Inflammatory macrophage treated with lipopolysaccharide for 1 hour (primary cell): ENCODE measurements at places on chromosomes 6 and 20.

DNA sequence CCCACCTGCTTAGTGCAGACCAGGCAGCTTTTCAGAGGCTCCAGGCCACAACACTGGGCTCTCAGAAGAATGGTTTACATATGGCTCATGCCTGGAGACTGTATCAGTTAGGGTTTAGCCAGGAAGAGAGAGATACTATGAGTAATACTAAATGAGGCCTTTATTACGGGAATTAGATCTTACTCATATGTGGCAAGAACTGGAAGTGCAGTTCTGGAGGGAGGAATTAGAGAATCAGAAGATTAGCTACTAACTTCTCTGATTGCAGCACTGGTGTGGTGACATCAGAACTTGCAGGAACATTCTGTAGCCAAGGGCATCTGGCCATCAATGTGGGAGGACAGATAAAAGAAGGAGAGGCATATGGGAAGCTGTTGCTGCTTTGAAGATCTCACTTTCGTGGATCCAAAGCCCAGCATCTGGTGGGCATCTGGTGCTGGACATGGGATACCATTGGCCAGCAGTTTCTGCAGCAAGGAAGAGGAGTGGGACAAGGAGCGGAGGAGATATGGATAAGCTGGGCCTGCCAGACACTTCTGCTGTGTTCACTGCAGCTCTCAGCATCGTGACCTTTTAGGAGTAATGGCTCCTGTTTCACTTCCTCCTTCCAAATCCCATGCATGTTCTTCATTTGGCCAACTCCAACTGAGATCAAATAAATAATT lies 248.5 kb downstream of the BTBD3 start:
- DNase-seq, result peak; percentile 52

DNA sequence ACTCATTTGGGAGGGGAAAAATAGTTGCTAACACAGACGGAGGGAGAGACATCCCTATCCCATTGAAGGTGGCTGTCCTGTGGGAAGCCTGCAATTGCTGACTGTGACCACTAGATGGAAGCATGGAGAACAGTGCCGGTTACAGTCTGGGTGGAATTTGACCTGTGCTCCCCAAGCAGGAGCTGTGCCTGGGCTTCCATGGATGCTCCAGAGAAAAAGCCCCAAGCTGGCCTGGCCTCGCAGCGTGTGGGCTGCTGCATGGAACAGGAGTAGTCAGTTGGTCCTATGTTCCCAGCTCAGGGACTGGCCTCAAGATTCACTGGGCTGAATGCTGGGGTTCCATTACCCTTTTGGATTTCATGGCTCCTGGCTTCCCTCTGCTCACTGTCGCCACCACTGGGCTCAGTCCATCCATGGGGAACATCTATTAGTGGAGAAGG lies 116.3 kb upstream of the CHD6 start:
- DNase-seq, result peak; percentile 9

DNA sequence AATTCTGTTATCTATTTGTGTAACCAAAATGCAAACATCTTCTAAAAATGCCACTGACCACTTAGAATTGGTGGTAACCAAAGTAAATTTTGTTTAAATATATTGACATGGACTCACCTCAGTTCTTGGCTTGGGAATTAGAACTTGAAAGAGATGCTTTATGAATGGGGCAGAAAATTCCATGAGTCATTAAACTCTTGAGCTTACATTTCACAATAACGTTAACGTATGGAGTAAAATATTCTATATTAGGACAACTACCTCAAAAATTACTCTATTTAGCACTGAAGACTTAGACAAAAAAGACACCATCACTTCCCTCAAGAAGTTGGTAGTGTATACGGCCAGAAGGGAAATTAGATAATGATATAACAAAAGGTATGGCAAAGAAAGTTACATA lies 752.2 kb upstream of the MARCKS start:
- peak; percentile 42 for DNase-seq

- no peak for DNase-seq
These were observed 20.9 kb downstream of the UTRN start for GRCh38 chr6:144305985-144306384.

GRCh38 chr6:132520953-132521352 lies 8.0 kb upstream of the STX7 start:
- no peak for DNase-seq

DNA sequence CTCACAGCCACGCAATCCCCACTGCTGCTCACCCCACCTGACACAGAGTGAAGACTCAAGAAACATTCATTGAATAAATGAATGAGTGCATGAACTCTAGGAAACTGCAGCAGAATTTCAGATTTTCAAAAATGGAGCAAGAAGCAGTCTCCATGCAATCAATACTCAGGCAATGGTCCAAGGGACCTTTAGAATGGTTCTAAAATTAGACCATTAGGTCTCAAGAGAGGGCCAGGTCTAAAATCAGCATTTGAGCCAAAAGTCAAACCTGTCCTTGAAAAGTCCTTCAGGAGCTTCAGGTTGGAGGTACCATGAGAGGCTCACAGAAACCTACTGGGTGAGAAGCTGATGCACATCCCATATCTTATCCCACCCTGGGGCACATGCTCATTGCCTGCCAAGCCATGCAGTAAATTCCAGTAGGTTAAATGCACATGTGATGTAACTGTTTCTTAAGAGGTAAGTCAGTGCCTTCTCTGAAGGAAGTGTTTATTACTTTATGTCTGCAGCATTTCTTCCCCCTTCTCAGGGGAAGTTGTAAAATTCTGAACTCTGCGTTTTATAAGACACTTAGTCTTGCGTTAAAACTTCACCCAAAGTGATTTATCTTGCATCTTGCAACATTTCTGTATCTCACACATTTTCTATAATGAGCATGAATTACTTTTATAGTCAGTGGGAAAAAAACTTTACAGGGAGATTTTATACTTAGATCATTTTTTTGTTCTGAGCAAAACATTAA lies 126.6 kb downstream of the ADAT2 start:
- DNase-seq, result no peak

DNA sequence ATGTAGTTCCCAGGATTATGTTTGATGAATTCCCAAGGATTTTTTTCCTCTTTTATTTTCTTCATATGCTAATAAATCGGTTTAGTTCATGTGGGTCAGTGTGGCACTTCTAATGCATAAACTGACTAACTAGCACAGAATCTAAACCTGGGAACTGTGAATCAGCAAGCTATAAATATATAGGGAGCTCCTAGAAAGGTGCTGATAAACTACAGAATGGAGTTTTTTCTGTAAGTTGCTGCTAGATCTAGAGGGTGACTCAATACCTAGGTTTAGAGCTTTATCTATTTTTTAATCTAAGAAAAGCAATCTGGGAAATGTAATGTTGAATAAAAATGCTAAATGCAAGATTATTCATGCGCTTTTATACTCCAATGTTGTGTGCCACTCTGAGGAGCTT lies 118.8 kb upstream of the PTCHD4 start:
- DNase-seq, result no peak

DNA sequence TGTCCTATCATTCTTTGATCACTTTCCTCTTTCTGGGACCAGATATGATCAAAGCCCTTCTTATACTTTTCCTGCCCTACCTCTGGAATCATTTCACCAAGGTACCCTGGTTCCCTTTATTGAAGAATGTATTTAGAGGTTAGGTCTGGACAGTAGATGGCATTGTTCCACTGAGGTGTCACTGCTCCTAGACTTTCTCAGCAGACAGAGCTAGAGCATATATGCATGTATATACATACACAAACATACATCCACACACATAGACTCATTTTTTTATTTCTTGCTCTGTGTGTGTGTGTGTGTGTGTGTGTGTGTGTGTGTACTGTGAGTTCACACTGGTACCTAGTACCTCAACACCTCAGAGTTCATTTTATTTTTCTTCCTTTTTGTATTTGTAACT lies 40.9 kb downstream of the PTPRA start:
- no peak for DNase-seq

GRCh38 chr6:42769051-42769450 lies 12.8 kb upstream of the BICRAL start:
- DNase-seq, result no peak

GRCh38 chr6:14423955-14424354 lies 306.4 kb downstream of the CD83 start:
- DNase-seq, result no peak

- peak; percentile 83 for DNase-seq
These were observed 188.2 kb upstream of the PREP start for GRCh38 chr6:105591053-105591452.

GRCh38 chr6:124885171-124885570 lies 77.1 kb upstream of the RNF217 start:
- no peak for DNase-seq

- no peak for DNase-seq
These were observed 569.0 kb downstream of the KIF16B start for GRCh38 chr20:16004108-16004854.

- no peak for DNase-seq
These were observed 109.0 kb downstream of the PRND start for GRCh38 chr20:4830696-4831095.

- no peak for DNase-seq
These were observed 39.2 kb upstream of the LTV1 start for GRCh38 chr6:143803769-143804568.

DNA sequence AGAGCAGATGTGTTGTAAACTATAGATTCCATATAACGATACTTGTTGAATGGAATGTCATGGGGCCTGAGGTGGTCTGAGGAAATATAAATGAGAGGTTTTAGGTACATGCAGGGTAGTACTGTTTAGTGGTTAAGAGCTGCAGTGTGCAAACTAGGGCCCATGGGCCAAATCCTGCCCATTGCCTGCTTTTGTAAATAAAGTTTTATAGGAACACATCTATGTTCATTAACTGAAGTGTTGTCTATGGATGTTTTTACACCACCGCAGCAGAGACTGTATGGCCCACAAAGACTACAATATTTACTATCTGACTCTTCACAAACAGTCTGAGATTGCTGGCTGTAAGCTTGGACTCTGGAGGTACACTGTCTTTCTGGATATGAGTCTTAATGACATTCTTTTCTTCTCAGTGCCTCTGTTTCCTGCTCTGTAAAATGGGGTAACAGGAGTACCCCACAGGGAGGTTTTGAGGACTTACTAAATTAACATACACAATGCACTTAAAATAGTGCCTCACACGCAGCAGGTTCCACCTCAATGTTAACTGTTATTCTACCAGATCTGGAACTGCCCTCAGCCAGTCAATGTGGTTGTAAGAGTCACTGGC lies 12.5 kb downstream of the GCM1 start:
- DNase-seq, result no peak

DNA sequence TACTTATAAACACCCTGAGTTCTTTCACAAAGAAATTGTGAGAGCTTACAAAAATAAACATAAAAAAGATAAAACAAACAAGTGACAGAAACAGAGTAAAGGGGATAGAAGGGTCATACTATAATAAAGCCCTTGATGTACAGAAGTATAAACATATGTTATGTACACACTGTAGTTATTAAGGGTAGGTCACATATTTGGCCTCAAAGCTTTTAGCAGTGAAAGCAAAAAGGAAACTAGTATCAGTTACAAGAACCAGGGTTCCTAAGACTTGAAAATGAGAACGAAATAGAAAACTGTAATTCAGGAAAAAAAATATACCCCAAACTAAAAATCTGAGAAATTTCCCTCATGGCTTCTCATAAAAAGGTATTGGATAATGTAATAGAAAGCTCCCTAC lies 380.6 kb downstream of the HDGFL1 start:
- no peak for DNase-seq

GRCh38 chr6:154154389-154154967 lies 115.4 kb downstream of the OPRM1 start:
- DNase-seq, result peak; percentile 37

DNA sequence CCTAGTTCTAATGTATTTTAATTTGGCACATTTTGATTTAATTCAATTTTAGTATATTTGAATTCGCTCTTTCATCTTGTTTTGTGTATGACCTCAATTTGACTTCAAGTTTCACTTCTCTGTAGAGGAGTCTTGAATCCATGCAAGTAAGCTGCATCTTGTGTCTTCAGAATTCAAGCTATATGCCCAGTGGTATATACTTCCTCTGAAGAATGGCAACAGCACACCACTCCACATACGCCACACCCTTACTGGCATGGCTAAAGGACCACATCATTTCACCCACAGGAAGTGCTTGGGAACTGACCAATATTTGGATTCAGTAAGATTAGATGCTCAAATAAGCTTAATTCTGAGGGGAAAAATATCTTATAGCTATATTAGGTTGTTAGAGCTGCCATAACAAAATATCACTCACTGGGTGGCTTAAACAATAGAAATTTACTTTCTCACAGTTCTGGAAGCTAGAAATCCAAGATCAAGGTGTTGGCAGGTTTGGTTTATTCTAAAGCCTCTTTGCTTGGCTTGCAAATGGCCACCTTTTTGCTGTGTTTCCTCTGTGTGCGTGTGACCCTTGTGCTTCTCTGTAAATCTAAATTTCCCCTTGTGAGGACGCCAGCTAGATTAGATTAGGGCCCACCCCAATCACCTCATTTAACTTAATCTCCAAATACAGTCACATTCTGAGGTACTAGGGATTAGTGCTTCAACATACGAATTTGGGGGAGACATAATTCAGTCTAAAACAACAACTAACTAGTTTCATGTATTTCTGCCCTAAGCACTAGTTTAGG lies 2.8 kb upstream of the ASF1A start:
- DNase-seq, result peak; percentile 41

DNA sequence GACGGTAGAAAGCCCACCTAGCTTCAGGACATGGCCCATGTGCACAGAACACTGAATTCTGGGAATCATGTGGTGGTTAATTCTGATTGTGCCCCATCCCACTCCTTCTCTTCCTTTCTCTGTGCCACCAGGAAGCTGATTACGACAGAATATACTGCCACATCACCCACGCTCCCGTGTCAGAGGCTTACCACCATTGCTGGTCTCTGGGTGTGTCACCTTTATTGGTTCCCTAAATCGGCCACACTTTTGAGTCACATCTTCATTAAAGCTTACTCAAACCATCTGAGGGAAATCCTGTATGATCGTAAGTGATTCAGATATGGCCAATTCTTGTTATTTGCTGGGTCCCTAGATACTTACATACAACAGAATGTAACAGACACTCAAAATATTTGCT lies 3.1 kb downstream of the TRMT6 start:
- peak; percentile 96 for DNase-seq

DNA sequence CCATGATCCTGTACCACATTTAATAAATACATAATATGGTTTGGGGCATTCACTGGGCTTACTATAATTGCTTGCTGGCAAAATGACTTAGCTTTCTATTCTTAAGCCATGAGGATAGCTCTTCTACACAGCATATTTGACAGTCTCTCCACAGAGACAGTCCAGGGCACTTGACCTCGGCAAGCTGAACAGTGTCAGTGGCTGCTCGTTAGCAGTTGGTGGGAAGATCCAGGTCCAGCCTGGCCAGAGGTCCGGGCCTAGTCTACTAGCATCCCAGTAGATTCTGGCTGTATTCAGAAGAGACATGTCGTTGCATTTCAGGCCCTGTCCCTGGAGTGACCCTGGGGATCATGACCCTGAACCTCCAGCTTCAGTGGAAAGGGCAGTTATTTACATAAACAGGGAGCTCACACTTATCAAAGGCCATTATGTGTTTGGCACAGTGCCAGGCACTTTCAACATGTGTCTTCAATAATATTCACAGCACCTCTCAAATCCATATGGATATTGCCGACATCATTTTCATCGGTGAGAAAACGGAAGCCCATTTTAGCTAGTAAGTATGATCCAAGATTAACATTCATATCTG lies 139.0 kb downstream of the IMPG1 start:
- DNase-seq, result no peak
